Stimulated activated CD4-positive, alpha-beta T cell treated with anti-CD3 and anti-CD28 coated beads, Interleukin-12 subunit alpha, Interleukin-12 subunit beta, amount 100 ng/mL, for 4 hours (primary cell): ENCODE measurements at places on chromosomes 3 and 15.

GRCh38 chr3:40464339-40465110, 7.4 kb downstream of the RPL14 start:
- DNase-seq: no peak

GRCh38 chr15:61035311-61035710, 193.8 kb downstream of the RORA start:
- DNase-seq: no peak

DNA sequence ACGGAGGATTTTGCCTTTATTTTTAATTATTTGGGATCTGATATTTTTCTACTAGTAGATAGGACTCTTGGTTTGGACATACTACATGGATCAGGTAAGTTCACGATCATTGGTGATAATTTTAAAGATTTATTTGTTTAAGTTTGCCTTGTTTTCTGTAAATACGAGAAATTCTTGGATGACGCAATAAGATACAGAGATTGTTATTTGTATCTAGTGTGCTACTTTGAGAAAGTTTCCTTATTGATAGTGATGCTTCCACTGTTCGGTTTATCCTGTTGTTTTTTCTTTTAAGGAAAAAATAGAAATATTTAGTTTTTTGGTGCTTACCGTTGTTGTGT, 577 bp downstream of the CHD2 start:
- DNase-seq: no peak

GRCh38 chr15:53746101-53746500, 13.4 kb downstream of the WDR72 start:
- DNase-seq: no peak

GRCh38 chr15:68644083-68644904, 65.5 kb downstream of the CORO2B start:
- DNase-seq: no peak

GRCh38 chr3:127692501-127693335, 20.0 kb downstream of the ABTB1 start:
- DNase-seq: no peak

GRCh38 chr15:79849789-79850188, 47.0 kb downstream of the MTHFS start:
- DNase-seq: peak; percentile 4

DNA sequence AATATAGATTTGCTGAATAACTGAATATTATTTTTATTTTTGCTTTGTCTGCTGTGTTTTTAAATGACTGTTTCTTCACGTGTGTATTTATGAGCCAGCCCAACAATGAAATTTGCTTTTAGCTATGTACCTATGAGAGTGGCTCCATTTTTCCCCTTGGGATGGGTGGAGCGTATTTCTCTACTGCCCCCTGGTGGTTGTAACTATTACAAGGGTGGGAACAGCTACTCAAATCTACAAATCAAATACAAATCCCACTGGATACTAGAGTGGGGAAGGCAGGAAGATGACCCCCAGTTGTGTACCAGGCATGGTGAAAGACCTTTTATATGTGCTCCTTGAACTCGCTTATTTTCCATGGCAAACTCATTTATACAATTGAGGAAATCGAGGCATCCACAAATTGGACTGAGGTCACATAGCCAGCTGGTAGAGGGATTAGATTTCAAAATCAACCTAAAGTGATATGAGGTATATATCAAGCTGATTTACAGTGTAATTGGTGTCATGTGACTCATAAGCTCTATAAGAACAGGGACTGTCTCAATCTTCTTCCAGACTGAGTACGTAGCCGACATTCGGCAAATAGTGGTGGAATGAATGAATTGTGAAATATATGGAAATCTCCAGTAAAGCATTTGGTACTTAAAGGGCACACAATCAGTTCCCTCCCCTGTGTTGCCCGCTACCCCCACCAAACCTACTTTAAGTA, 69.5 kb upstream of the VEPH1 start:
- DNase-seq: no peak

DNA sequence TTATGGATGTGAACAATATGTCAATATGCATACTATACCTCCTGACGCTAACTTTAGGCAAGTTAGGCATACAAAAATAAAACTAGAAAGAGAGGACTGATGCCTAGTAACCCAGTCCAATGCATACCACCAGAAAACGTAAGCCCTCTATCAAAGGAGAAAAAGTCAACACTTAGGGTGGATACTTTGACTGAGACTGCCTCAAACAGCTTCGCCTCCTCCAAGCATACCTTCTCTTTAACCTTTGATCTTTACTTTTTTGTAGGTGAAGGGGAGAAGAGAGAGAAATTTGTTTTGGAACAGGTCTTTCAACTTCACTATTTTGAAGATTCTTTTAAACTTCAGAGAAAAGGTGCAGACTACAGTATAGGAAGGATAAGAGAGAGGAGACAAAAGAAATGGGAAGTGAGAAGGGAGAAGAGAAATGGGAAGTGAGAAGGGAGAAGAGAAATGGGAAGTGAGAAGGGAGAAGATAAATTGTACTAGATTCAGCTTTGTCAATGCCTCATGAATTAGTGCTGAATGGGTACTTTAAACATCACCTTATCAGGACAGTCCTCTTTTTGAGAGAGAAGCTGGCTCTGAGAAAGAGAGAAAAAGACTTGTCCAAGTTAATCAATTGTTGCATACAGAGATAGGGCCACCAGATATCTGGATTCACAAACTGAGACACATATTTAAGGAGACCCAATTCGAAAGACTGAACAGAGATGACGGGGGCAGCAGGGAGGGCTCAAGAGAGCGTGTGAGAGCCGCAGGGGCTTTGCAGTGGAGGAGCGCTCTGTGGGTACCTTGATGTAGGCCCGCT, 1.0 kb downstream of the P3H2 start:
- DNase-seq: no peak

GRCh38 chr3:50212502-50212901, 7.4 kb downstream of the SLC38A3 start:
- DNase-seq: no peak

- DNase-seq: no peak
Observed at GRCh38 chr15:73941871-73942635, 15.8 kb downstream of the LOXL1 start.

- DNase-seq: no peak
Observed at GRCh38 chr15:87597346-87598052, 659.0 kb downstream of the NTRK3 start.

GRCh38 chr15:36362509-36362915, 216.9 kb upstream of the CDIN1 start:
- DNase-seq: no peak

DNA sequence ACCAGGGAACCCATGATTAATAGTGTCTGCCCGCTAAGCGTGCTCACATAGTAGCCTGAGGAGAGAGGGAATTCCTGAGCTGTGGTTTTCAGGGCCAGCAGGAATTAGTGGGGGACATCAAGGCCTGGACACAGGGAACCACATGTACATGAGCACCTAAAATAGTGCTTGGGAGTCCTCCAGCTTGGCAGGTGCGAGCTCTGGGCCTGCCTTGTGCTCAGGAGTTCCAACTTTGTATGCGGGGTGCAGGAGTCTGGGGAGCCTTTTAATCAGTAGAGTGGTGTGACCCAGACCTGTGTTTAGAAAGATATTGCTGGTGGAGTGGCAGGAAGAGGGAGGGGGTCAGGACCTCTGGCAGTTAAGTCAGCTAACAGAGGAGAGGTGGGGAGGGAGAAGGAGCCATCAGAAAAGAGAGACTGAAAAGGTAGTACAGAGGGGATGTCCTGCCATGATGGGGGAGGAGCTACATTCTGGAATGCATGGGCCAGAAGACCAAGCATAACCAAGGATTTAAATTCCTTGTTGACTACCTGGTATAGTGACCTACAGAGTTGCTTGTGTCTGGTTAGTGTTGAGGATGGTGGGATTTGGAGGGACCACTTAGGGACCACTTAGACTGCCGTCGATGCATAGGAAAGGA, 1.9 kb downstream of the DAG1 start:
- DNase-seq: no peak

- DNase-seq: no peak
Observed at GRCh38 chr3:151946606-151947005, 73.2 kb downstream of the SUCNR1 start.

DNA sequence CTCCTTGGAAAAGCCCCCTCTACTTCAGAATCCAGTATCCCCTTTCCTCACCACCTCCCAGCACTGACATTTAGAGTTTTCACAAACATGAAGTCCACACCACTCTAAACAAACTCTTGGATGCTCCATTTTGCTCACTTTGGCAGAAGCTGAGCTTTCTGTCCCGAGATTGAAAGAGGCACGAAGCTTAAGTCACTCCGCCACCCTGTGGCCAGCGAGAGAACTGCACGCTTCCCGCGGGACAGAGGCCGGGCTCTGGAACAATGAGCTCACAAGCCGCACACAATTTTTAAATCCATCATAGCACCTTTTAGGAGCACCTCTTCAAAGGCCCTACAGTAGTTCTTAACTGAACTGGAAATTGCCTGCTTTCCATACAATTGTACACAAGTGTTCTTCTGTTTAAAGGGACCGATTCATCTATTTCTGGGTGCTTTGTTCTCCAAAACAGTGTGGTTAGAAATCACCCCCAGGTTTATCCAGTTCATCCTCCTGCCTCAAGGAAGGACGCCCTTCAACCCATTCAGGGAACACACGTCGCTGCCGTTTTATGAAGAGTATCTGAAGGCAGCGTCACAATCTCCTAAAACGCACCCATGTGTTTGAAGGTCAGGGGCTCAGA, 226.1 kb downstream of the VPS13C start:
- peak; percentile 74 for DNase-seq

- DNase-seq: no peak
Observed at GRCh38 chr3:143363949-143364348, 244.4 kb downstream of the CHST2 start.

GRCh38 chr15:91980502-91981267, 127.2 kb downstream of the SLCO3A1 start:
- no peak for DNase-seq

DNA sequence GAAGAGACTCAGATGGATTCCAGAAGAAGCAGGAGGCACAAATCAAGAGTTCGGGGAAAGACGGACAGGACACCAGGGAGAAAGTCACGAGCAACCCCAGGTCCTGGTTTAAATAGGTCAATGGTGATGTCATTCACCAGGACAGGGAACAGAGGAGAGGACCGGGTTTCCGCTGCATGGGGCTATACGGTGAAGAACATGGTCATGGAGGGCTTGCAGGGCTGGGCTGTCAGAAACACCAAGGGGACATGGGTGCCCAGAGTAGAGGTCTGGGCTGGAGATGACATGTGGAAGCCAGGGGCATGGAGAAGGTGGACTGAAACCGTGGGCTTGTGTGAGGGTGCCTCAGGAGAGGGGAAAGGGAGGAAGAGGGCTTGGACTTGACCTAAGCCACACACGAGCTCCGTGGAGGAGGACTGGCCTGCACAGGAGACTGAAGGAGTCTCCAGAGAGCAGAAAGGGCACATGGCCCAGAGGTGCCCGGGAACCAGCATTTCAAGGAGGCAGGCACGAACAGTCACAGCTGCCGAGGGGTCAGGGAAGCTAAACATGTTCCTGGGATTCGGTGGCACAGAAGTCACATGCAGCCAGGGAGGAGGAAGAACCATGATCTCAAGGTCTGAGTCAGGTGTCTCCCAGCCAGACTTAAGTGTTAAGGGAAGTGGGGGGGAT, 54.2 kb upstream of the RPL32 start:
- no peak for DNase-seq

DNA sequence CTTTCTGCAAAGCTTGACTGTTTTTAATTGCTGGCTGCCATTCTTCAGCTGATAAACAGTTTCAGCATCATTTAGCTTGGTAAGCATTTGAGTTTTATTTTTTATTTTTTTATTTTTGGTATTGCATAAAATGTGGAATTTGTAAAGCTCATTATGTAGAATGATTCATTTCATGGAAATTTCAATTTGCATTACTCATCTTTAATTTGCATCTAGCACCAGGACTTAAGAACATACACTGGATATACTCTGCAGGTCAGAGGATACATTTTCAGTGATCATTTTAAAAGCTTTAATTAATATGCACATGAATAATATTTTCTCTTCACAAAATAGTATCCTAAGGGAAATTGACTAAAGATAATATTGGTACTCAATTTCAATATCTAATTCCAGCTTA, 732.4 kb upstream of the BCHE start:
- DNase-seq: no peak

DNA sequence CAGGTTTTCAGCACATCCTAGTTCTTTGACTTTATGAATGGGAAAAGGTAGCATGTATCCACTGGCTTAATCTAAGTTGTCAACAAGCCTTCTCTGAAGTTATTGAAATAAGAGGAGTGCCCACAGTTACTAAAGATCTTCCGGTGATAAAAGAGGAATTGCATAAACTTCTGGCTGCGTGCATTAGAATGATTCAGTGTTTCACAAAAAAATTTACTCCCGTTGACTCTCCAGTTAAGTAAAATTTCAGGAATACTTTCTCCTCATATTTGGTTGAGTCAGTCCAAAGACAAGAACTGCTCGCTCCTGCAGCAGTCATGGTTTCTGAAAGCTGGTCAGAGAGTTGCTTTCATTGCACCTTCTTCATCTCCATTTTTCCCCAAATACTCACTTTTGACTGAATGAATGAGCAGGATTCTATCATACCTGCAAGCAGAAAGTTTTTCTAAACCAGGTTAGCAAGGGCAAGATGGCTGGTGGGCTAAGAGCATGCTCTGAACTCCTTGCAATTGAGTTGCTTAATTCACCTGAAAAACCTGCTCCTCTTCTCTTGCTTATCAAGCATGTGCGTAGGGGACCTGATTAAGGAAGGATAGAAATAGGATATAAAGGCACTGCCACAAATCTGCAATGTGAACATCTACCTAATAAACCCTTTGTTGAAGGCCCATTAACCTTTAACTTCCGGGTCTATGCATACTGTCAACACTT, 64.2 kb upstream of the TIMP4 start:
- no peak for DNase-seq

GRCh38 chr3:108295421-108296175, 750 bp upstream of the HHLA2 start:
- DNase-seq: no peak

GRCh38 chr3:81291586-81291985, 469.9 kb downstream of the GBE1 start:
- no peak for DNase-seq

GRCh38 chr15:44034933-44035624, 160.0 kb downstream of the FRMD5 start:
- no peak for DNase-seq

GRCh38 chr3:150141790-150142326, 171.2 kb upstream of the PFN2 start:
- DNase-seq: no peak
